ENCODE measurements at places on chromosomes 11 and 22.
A peak's percentile ranks its signal among the peaks of the same experiment; 100 is the strongest.

DNA sequence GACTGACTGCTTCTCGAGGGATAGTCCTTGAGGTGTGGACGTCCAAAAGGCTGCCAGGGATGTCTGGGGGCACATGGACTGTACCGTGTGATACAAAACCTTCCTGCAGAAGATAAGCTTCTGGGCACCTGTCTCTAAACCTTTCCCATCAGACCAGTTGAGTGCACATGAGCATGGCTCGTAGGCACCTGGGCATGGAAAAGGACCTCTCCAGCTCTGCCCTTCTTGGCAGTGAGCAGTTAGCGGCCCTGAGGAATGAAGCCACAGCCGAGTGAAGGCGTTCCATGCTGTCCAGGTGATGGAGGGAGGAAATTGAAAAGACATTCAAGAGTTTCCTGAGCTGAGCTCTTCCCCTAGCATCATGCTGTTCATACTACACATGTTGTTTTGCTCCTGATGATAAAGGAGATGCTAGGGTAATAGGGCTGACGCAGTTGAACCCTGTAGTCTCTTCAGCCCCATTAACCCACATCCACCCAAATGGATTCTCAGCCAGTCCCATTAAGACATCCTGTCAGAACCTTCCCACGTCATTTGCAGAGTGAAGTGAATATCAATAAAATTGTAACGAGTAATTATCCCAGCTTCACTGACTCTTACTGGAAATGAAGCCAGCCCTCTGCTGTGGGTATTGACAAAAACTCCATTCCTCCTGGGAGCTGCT is 138.6 kb downstream of the KIRREL3 start:
- no peak for DNase-seq

DNA sequence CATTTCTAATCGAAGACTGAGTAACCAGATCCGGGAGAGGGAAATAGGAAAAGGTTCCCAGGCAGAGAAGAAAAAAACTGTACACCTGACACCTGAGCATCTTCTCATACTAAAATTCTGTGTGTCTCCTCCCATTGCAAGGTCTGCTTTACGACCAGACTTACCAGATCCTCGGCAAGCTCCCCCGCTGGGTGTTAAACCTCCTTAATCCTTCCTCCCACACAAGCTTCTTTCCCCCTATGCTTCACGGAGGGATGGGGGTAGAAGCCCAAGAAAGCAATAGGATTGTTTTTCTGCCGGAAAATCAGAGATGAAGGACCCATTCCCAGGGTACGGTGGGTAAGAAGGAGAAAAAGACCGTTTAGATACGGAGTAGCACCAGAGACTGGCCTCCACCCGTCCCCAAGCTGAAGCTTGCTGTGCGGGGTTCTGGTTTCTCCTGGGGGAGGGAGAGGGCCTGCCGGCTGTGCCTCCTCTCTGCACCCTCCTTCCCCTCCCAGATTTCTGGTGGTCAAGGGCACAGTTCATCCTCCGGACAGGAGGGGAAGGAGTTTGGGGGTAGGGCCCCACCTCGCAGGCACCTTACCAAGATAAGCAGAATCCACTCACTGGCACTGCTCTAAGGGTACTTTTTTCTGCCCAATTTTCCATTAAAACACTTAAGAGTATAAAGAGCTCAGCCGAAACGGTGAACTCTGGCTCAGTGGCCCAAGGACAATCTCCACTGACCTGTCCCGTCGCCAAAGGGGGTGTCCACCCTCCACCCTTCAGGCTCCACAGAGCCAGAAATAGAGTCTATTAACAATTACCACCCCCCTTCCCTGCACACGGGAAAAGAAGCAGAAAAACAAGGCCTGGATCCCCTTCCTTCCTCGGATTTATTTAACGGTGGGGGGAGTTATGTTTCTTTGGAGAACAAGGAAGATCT is 1.2 kb downstream of the TOB2 start:
- no peak for DNase-seq

DNA sequence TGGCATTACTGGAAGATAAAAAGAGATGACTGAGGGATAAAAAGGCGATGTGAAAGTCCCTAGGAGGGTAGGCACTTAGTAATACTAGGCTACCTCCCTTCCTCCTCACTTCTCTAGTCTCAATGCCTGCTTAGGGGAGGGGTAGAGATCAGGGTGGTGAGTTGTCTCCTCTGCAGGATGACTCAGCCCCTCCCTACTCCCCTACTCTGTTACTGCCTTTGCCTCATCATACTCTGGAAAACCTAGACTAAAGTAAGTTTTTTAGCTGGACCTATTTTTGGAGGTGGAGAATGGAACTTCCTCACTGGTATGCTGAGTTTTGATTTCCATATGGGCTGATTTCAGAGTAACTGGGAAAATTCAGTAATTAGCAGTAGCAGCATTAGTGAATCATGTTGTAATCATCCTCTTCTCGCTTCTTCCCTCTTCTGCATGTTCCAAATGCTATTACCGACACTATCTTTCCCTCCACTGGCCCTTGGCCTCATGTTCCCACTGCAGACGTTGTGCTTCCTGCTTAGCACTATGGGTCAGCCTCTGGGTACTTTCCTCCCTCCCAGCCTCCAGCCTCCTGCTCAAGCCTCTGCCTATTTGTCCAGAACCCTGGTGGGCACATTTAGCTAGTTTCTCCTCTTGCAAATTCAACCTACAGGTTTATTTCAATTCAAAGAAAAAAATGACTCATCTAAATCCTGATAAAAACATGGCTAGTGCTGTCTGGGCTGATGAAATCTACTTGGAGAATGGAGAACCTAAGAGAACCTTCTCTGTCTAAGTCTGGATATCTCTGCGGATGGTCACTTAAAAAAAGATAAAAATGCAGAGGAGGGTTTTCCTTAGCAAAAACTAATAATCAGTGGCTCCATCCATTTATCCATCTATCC is 281.7 kb downstream of the ST3GAL4 start:
- DNase-seq = no peak

DNA sequence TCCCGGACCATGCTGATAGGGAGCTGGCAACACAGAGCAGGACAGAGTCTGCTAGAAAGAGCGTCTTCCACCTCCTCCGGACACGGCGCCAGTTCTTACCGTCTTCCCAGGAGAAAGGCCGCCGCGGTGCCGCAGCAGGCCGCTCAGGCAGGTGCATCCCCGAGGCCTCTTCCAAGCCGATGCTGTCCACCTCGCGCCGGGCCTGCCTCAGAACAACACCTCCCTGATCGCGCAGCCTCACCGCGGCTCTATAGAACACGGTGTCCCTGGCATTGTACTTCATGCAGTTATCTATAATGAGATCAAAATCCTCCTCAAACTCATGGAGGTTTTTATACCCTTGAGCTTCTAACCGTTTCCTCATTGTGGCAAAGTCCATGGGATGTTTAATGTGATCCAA is 30.0 kb downstream of the BRD1 start:
- no peak for DNase-seq

- DNase-seq = no peak
These were observed 43.5 kb downstream of the PPFIA1 start for GRCh38 chr11:70313945-70314344.

DNA sequence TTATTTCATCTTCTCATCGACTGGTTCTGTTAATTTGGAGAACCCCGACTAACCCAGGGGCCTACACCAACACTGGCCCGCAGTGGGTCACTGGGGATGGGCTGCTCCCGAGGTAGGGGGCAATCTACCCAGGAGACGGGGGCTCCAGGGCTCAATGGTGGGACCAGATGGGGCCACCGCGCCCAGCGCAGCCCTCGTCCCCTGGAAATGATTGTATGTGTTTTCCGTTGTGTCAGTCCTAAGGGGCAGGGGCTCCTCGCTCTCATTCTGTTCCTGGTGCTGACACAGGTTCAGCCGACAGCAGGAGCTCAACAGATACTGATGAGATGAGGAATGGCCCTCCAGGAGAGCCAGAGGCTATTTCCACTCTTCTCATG is 20.7 kb downstream of the A4GALT start:
- DNase-seq = peak; percentile 2

DNA sequence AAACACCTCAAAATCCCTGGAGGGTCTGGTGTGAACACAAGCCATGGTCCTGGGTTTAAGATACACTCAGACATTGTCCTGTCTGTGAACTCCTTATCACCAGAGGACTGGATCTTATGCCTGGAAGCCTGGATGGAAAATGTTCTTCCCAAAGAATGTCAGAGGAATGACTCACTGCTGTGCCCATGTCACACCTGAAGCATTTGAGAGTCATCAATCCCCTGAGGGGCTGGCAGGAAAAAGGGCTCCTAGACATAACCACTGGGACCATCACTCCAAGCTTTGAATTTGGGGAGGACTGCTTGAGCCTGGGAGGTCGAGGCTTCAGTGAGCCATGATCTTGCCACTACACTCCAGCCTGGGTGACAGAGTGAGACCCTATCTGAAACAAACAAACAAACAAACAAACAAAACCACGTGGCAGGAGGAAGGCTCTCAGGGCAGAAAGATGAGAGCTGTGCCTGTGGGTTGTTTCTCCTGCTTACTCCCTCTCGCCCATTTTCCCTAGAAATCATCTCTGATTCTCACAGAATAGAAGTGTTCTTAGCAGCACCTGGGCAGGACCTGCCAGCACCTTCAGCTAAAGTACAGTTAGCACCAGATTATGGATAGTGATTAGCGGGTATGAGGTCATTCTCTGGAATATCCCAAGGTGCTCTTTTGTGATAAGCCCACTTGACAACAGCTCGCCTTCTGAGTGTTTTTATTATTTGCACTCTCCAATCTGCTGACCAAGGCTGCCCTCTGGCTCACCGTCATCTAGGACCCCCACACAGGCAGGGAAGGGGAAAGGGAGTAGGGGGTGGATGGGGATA is 11.9 kb upstream of the PRG2 start:
- DNase-seq = no peak

GRCh38 chr22:30104501-30105156 is 24.4 kb downstream of the HORMAD2 start:
- DNase-seq = no peak

DNA sequence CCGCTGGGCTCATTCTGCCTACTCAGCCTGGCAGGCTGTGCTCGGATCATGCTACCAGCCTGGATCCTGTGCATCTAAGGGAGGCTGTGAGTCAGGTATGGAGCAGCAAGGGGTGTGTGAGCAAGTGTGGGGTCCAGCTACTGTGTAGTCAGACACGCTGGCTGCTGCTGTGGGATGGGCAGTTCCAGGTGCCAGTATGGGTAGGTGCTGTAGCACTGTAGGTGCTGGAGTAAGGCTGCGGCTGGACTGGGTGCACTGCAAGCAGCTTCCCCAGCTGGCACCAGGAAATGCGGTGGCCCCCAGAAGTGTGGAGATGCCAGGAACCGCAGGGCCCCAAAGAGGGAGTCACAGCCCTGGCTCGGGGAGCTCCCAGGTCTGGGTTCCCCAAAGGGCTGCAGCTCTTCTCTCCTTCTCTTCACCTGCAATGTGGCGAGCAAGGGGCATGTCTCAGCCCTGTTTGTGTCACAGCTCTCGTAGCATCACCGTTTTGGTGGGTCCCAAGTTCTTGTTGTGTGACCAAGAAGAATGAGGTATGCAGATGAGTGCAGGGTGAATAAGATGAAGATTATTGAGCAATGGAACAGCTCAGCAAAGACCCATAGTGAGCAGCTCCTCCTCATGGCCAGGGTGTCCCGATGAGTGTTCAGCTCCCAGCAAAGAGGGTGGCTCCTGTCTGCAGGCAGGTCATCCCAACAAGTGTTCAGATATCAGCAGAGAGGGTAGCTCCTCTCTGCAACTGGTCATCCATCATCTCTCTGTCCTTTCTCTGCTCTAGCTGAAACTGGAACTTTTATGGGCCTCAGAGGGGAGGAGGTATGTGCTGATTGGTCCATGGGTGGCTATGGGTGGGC is 462.9 kb downstream of the TBC1D22A start:
- no peak for DNase-seq

GRCh38 chr22:27106985-27107384 is 449.6 kb downstream of the MIAT start:
- no peak for DNase-seq

- DNase-seq = peak; percentile 55
These were observed 1.5 kb upstream of the TRABD start for GRCh38 chr22:50184004-50184901.

GRCh38 chr11:85627998-85628770 is at the start of gene TMEM126B:
Gene TMEM126B (plus strand): TSS chr11:85628593. CDS start chr11:85628608, 15 bp downstream.
- peak; percentile 93 for DNase-seq

GRCh38 chr11:48011798-48012391 is 31.5 kb downstream of the PTPRJ start:
- no peak for DNase-seq

GRCh38 chr22:49011769-49012648 is 815.7 kb downstream of the BRD1 start:
- DNase-seq = no peak

DNA sequence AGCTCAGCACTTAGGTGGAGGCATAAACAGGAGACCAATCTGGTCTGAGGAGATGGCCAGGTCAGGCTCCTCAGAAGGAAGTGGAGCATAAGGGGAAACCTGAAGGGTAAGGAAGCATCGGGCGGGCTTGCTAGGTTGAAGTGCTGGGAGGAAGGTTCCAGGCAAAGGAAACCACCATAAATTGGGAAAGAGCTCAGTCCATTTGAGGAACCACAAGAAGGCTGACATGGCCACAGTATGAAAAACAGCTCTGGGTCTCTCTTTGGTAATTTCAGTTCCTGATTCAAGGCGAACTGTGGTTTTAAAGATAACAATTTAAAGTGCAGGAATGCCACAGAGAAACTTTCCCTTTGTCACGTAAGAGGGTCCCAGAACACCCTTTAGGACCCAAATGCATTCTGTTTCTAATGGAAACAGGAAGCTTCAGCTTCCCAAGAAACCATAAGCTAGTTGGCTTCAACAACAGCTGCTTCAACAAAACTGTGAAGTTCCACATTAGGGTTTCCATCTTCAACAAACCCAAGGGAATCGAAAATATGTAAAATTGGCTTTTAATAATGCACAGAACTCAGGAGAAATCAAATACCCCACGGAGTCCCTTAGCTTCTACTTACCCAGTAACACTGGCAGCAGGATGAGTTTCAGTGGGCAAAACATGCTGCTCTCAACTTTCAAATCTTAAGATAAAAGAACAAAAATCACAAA is 10.4 kb downstream of the JAML start:
- no peak for DNase-seq

GRCh38 chr22:38316364-38317121 is 690 bp downstream of the CSNK1E start:
- DNase-seq = peak; percentile 70

DNA sequence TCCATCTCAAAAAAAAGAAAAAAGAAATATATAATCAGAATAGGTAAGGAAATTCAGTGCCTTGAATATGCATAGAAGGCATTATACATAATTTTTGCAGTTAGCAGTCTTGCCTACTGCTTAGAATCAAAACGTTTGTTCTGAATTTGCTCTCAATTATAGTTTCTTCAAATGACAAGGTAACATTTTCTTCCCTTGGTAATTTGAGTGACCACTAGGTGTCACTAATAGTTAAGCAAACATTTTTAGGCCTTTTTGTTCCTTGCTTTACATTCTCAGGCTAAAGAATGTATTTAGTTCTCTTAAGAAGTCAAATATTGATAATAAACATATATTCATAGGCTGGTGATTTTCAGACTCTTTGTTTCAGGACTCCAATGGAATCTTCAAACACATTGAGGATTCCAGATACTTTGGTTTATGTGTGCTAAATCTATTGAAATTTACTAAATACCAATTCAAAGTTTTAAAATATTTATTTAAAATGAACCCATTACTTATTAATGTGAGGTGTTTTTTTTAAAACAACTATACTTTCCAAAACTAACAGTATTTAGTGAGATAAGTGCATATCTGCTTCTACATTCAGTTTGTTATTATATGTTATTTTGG is 55.0 kb upstream of the DEPDC7 start:
- DNase-seq = no peak

GRCh38 chr11:75212411-75212810 is 28.2 kb upstream of the TPBGL start:
- DNase-seq = no peak

Measured in iPS-NIHi11 (cell line).